ENCODE measurements at places on chromosomes 2 and 18. TPM values are rescaled to one million over a fixed set of nuclear protein-coding genes. Genes with fewer than 3 reads are reported as not detected.

Gene TUBA3E
- total RNA-seq, result not detected

Gene C2orf92
- 1.5 TPM for total RNA-seq

Gene CXCR4
- 30.5 TPM for total RNA-seq

Gene SERPINB11
- total RNA-seq, result not detected

Gene CHRNG
- total RNA-seq, result not detected

Gene KYNU
- 0.07 TPM for total RNA-seq

Gene FER1L5
- total RNA-seq, result not detected

Gene MEP1B
- total RNA-seq, result not detected

Gene SLC40A1
- 15.6 TPM for total RNA-seq

Gene PMAIP1
- 13.7 TPM for total RNA-seq

Gene ALLC
- not detected for total RNA-seq

Gene PMS1
- total RNA-seq, result 22.6 TPM
